ENCODE measurements at places on chromosomes 2 and 18.

GRCh38 chr2:60405271-60405919, 148.1 kb downstream of the BCL11A start:
- DNase-seq = no peak

DNA sequence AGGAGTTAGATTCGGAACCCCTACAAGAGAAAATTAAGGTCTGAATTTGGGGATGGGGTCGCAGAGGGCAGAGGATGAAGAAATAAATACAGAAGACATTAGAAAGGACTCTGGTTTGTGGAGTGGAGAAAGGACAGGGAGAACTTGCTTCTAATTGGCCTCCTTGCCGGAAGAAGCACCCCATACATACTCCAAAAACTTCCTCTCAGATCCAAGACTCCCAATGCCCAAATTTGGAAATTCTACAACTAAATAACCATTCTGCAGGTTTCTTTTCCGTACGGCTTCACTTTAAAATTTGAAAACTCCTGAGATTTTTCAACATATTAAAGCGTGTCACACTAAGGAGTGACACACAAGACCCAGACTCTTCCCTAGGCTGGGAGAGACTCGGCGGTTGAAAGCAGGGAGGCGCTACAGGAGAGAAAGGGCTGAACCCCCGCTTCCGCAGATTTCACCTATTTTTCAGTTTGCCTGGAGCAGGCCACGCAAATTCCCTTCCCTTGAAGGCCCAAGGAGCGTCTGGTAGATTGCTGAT, 478 bp downstream of the CLHC1 start:
- peak; percentile 67 for DNase-seq

GRCh38 chr18:59646228-59646962, 50.8 kb downstream of the CCBE1 start:
- no peak for DNase-seq

DNA sequence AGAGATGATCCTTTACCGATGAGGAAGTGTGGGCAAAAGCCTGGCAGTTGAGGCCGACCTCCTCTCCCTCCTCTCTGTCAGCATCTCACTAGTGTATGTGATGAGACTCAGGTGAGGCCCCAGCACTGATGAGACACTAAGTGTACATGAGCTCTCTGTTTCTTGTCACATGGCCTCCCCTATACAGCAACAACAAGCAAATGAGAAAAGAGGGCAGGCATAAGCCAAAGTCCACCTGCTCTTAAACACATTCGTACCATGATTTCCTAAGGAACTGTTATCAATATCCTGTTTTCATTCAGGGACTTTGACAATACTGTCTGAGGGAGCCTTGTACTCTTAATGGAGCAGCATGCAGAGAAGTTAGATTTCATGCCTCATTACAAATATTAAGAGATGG, 113.0 kb downstream of the CNTNAP5 start:
- no peak for DNase-seq

- peak; percentile 47 for DNase-seq
These were observed 44.5 kb downstream of the DOCK10 start for GRCh38 chr2:224997802-224998201.

- DNase-seq = no peak
These were observed 90.4 kb upstream of the NOSTRIN start for GRCh38 chr2:168712053-168712452.

GRCh38 chr18:74946646-74947375, 262.1 kb downstream of the PTGR3 start:
- no peak for DNase-seq

GRCh38 chr2:82690757-82691411, 1768.2 kb downstream of the SUCLG1 start:
- no peak for DNase-seq

- DNase-seq = no peak
These were observed 67.0 kb downstream of the MAP4K3 start for GRCh38 chr2:39370101-39370500.

- DNase-seq = peak; percentile 2
These were observed 707 bp upstream of the SPDYA start for GRCh38 chr2:28809927-28810326.

DNA sequence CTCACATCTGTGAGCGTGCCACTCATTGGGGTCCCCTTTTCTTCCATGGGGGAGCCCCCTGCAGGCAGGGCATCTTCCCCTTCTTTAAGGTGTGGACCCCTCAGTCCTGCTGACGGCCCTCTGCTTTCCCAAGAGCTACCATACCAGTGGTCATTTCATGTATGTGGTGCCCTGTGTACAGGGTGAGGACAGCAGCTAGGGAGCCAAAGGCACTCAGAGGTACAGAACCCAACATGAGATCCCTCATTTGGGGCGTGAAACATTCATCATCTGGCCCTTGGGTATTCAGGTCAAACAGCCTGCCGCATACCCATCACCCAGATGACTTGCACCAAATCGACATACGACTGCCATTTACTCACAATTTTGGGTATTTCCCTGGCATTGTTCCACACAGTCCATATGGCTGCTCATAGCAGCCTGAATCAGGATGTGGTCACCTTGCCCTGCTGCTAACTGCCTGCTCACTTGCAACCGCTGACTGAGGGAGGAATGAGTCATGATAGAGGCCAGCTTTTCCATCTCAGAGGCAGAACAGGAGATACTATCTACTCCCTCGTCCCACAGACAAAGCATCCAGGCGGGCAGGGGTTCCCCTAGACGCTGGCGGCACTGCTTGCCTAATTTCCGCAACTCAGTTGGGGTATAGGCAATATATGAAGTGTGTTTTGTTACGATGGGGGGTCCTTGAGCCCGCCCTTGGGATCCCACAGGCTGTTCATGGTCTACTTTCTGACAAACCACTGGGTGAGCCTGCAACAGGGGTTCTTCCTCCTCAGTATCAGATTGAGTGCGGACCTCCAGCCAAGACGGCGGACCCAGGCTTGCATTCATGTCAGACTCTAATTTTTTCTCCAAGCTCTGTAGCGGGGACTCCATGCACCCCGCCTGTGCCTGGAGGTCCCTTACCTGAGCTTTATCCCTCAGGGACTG, 228.6 kb downstream of the SATB2 start:
- DNase-seq = peak; percentile 85

- DNase-seq = peak; percentile 88
These were observed 85.4 kb upstream of the ZCCHC2 start for GRCh38 chr18:62437235-62438017.

DNA sequence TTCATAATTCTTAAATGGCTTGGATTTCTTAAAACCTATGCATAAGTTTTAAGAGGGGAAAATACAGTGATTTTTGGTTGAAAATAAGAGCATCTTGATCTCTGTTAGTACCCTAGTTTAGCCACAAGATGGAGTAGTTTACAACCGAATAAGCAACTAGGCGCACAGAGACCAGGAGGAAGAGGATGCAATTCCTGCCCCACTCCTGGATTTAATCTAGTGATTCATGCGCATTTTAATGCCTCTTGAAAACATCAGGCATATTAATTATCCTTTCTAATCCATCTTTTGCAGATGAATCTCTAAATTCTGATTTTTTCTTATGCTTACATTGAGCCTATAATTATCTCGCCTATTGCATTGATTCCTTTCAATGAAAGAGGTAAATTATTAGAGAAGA, 76.7 kb downstream of the MRPS9 start:
- peak; percentile 87 for DNase-seq

GRCh38 chr2:207224791-207225482, 59.2 kb upstream of the KLF7 start:
- DNase-seq = no peak

GRCh38 chr2:66521291-66521922, 86.5 kb downstream of the MEIS1 start:
- DNase-seq = no peak

- DNase-seq = no peak
These were observed 146.5 kb upstream of the MGAT5 start for GRCh38 chr2:134107402-134107801.

Measured in adipocyte (in vitro differentiated cells).